Stimulated activated CD4-positive, alpha-beta T cell treated with anti-CD3 and anti-CD28 coated beads, Interleukin-4, amount 100 ng/mL, for 48 hours (primary cell): ENCODE measurements at places on chromosomes 12 and 14.

GRCh38 chr14:23877538-23878180 lies 75.9 kb upstream of the DHRS4 start:
- peak; percentile 17 for DNase-seq

DNA sequence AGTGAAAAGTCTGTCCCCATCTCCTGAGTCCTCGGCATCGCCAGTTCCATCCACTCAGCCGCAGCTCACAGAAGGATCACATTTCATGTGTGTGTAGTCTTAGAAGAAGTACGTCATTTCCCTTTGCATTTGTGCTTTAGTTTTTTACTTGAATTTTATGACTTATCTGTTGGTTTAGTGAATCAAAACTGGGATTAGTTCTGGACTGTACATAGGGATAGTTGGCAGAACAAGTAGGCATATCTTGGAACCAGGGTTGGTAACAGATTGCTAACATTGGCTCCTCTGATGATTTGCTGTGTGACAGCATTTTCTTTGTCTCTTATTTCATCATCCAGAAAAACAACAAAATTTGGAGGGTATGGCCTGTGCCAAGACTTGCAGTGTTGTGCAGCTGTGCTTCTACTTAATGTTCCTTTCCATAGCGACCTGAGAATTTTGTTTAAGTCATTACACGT lies 69.6 kb upstream of the AEBP2 start:
- no peak for DNase-seq

DNA sequence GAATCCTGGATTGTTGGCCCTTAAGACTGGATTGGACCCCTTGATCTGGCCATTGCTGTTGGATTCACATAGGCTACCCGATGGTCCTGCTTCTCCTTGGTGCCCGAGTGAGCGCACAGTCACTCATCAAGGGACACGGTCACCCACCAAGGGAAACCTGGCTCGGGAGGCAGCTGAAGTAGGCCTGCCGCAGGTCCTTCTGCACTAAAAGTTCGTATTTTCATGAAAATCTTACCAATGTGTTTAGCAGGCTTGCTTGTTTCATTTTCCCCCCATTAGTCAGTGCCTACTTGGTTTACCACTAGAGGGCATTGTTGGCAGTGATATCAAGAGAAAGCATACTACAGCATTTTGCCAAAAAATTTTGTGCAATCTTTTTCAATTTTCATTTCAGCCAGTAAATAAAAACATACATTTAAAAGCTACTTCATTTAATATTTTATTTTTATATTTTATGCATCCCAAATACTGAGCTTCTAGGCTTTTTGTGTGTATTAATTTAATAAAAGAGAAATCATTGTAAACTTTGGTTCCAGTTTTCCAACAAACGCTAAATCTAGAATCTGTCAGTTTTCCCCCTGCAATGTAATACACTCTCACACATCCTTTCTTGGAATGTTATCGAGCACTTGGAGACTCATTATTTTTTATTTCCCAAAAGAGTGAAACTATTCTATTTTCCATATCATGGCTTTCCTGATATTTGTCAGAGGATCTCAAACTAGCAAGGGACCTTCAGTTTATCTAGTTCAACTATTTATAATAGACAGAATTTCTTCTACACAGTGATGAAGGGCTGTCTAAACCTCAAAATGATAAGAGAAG lies 116.7 kb downstream of the LMNTD1 start:
- DNase-seq, result no peak

DNA sequence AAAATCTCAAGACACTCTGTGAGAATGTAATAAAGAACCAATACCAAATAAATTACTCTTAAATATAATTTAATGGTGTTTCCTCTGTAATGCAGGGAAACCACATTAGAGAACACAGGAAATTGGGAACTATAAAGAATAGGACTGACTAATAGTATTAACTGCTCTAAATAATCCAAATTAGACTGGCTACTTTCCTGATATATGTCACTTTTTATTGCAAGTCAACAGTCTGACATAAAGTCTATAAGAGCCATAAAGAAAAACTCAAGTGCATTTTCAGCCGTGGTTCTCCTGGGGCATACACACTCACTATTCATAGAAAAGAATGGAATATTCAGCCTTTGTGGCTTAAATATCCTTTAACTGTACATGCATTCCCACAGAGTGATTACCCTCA lies 124.8 kb upstream of the OVCH1 start:
- DNase-seq, result no peak

GRCh38 chr14:77180726-77181602 lies 634 bp upstream of the TMEM63C start:
- no peak for DNase-seq

GRCh38 chr12:63206909-63207308 lies 55.9 kb upstream of the AVPR1A start:
- DNase-seq, result no peak

DNA sequence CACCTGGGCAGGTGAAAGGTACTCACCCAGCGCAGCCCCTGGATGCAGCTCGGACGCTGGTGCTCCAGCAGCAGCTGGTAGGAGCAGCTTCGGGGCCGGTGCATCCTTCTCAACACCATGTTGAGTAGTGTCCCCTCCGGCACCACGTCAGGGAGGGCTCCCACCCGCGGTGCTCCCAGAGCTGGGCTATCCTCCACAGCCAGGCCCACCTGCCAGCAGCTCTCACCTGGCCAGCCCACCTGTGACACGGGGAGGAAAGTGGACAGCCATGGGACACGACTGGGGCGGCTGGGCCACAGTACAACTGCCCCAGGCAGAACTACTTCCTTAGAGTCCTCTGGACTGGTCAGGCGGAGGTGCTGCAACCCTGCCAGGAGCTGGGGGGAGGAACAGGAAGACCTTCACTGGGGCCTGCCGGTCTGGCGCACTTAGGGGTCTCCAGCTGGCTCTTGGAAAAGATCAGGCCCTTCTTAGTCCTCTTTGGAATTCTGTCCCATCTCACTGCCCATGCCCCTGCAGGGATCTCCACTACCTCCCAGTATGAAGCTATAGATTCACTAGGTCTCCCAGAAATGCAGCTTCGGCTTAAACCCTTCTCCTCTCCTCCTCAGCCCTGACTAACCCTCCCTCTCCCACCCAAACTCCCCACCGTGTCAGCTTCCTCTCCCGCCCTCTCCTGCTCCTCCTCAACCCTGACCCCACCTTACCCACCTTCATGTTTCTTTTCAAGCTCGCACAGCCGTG lies 668 bp downstream of the RAPGEF3 start:
- no peak for DNase-seq

GRCh38 chr14:84519836-84520235 lies 1010.1 kb upstream of the FLRT2 start:
- DNase-seq, result no peak

DNA sequence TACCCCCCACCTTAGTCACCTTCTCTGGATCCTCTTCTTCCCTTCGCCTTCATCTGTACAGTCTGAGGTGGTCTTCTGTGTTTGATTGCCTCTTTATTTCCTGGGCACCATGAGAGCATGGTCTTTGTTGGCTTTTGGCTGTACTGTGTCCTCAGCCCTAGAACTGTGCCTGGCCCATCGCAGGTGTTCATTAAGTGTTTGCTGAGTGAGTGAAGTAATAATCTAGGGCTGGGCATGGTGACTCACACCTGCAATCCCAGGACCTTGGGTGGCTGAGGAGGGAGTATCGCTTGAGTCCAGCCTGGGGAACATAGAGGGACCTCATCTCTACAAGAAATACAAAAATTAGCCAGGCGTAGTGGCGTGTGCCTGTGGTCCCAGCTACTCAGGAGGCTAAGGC lies 13.9 kb downstream of the ALDH2 start:
- DNase-seq, result no peak

DNA sequence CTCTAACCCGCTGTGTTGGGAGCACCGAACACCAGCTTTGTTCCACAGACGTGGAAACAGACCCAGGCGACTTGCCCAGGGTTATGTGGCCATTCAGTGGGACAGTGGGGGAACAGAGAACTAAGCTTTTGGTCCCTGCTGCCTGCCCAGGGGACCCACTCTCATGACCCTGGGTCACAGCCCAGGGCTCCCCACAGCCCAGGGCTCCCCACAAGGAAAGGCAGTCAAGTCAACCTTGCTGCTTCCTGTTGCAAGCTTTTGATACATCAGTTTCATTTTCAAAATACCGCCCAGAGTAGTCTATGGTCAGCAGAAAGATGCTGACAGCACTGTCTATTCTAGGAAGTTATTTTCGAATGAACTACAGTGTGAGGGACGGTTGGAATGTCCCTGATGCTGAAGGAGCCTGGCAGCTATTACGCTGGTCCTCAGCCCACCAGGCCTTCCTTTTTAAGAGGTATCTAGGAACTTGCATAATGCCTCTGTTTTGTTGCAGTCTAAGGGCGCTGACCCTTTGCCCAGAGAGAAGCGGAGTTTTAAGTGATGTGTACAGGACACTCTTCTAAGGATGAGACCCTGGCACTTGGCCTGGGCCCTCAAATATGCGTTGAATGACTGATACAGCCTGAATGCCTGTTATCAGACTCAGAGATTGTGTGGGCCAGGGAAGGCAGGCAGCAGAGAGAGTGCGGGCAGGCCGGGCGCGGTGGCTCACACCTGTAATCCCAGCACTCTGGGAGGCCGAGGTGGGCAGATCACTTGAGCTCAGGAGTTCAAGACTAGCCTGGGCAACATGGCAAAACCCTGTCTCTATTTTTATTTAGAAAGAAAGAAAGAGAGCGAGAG lies 12.6 kb upstream of the TTC7B start:
- DNase-seq, result no peak

- DNase-seq, result no peak
Measured at GRCh38 chr14:89357655-89358297, 59.3 kb downstream of the FOXN3 start.

DNA sequence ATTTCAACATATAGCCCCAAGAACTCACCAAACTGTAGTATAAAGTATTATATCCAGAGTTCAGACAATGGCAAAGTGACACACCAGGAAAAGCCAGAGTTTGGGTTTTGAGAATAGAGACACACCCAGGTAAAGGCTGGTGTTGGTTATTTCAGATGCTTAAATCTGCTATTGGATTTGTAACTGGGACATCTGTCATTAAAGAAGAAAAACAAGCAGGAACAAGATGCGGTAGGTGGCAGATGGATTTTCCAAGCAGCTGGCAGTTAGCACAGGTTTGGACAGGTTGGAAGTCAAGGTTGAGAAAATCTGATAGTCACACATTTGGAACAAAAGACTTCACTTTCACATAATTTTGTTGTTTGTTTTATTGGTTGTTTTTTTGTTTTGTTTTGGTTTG lies 14.4 kb upstream of the CDK17 start:
- no peak for DNase-seq

GRCh38 chr12:6376079-6376869 lies 911 bp upstream of the SCNN1A start:
- DNase-seq, result no peak

DNA sequence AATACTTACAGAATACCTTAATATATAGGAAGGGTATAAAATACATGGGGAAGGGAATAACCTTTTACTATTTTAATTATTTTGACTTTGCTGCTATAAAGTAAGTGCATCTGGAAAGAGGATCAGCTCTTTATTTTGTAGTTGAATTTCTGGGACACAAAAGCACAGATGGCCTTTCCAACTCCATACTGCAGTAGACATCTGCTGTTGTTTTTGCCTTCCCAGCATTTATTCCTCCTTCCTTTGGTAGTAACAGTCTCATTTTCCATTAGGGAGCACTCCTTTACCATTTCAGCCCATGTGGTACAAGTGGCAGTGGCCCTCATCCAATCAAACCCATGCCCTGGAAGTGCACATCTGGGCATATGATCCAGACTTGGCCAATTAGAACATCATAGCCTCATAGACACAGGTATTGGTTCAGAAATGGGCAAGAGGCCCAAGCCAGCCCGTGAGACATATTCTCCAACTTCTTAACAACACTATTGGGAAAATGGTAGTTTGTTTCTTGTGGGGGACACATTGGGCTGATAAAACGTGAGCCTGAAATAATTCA lies 64.8 kb upstream of the YARS2 start:
- no peak for DNase-seq

DNA sequence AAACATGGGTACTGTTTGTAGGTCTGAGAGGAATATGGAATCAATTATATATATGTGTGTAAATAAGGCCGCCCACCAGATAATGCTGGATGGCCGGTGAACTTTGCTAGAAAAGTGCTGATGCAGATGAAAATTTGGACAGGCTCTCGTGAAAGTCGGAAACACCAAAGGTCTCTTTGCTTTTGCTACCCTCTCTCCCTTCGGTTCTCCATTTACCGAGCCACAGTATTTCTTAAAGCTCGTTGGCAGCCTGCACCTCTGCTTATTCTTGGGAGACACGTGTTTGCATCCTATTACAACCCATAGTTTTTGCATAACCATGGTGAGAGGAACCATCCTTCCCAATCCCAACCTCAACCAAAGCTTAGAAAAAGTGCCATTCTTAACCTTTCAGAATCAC lies 109.6 kb downstream of the FOXN3 start:
- no peak for DNase-seq

- DNase-seq, result no peak
Measured at GRCh38 chr12:26599096-26599695, 233.8 kb downstream of the ITPR2 start.
